HS-27A (cell line): ENCODE measurements at places on chromosomes 13 and 19.

GRCh38 chr13:112959701-112960542 lies 9.1 kb upstream of the MCF2L start:
- no peak for DNase-seq

DNA sequence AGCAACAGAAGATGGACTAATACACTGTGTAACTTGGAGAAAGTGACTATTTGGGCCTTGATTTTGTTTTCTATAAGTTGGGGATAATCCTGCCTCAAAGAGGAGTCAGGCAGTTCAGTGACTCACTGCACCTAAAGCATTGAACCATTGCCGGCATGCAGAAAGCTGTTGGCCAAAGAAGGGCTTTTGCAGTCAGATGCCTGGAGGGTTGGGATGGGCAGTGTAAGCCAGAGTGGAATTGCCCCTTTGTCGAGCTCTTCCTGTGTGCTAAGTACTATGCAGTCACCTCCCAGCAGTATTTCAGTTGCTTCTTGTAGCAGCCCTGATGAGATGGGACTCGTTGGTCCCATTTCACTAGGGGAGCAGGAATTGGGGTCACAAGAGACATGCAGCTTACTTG lies 11.1 kb downstream of the ZNF473 start:
- no peak for DNase-seq

DNA sequence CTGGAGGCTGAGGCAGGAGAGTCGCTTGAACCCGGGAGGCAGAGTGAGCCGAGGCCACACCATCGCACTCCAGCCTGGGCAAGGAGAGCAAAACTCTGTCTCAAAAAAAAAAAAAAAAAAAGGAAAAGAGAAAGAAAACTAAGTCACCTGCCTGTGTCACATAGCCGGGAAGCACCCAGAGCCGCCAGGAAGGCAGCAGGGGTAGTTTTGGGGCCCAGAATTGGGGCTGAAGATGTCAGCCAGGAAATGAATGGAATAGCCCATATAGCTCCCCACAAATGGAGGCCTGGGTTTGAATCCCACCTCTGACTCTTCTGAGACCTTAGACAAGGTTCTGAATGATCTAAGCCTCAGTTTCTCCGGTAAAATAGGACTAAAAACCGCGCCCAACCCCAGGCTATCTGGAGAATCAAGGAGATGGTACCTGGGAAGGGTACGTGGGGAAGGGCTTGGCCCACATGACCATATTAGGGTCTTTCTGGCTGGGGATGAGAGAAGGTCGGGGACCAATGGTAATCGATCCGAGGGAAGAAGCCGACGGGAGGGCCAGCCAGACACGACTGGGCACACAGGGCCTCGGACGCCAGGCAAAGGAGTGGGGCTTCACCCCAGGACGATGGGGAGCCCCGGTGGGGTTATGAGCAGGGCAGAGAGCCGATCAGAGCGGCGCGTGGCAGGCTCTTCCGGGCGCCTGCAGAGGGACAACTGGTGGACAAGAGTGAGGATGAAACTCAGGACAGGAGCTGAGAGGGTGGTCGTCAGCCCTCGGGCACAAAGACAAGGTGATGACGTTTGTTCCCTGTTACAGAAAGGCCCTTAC lies 14.4 kb downstream of the CCDC124 start:
- no peak for DNase-seq

DNA sequence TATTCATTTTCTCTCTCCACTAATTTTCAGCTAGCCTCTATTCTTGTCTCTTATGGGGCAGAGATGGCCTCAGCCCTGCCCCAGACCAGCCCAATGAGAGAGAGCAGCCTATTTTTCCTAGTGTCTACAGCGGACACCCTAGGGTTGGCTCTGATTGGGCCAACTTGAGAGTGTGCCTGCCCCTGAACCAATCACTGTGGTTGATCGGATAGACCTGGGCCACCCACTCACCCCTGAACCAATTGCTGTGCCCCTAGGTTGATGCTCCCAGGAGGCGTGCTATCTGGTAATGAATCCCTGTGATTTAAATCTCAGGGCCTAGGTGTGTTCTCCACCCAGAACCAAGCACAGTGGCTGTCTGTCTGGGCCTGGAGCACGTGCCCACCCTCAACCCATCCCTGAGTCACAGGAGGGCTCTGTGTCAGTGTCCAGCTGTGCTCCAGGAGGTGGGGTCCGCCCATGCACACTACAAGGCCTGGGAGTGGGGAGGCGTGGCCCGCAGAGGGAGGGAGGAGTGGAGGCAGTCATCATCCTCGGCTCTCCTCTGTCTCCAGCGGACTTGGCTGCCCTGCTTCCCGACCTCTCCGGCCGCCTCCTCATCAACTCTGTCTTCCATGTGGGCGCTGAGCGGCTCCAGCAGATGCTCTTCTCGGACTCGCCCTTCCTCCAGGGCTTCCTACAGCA lies 14.9 kb upstream of the SCN1B start:
- no peak for DNase-seq

GRCh38 chr19:13408889-13409518 lies 97.3 kb downstream of the CACNA1A start:
- no peak for DNase-seq

DNA sequence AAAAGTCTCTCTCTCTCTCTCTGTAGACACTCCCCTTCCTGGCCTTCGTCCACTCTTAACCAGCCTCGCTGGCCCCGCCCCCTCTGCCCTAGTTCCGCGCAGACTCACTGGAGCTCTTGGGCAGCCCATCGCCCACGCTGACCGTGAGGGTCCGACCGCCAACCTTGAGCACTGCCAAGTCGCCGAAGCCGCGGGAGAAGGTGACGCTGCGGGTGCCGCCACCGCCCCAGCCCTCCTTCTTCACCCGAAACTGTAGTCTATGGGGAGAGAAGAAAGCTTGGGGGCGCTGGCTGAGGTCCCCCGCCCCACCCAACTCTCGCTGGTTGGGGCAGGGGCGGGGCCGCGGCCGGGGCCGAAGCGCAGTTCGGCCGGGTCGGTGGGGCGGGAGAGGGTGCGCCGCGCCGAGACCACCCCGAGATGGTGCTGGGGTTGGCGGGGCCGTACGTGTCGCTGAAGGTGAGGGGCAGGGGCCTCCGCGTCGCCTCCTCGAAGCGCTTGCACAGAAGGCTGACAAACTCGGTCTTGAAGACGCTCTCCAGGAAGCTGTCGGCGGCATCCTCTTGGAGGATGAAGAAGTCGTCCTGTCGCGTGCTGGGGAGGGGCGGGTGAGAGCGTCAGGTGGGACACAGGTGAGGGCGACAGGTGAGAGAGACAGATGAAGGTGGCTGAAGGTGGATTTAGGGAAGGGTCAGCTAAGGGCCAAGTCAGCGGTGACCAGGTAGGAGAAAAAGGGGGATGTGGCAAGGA lies 12.6 kb upstream of the ZNF414 start:
- peak; percentile 46 for DNase-seq

- no peak for DNase-seq
Observed at GRCh38 chr19:1217366-1217765, 11.8 kb downstream of the STK11 start.

DNA sequence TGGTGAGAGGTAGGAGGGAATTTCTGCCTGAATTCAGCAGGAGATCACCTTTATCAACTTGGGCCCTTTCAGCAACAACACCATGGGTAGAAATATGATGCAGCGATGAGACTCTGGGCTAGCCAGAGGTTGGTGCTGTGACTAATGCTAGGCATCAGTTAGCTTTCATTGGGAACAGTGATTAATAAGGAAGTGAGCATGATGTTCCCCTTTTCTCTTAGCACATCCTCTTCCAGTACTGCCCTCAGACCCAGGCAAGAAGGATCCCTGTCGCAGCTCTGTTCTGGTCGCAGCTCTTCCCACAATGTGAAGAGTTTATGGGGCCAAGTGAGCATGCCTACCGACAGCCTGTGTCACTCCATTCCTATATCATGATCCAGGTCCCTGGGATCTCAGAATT lies 100.5 kb downstream of the FLT1 start:
- DNase-seq: no peak

GRCh38 chr19:8123683-8124082 lies 25.7 kb downstream of the FBN3 start:
- DNase-seq: no peak

DNA sequence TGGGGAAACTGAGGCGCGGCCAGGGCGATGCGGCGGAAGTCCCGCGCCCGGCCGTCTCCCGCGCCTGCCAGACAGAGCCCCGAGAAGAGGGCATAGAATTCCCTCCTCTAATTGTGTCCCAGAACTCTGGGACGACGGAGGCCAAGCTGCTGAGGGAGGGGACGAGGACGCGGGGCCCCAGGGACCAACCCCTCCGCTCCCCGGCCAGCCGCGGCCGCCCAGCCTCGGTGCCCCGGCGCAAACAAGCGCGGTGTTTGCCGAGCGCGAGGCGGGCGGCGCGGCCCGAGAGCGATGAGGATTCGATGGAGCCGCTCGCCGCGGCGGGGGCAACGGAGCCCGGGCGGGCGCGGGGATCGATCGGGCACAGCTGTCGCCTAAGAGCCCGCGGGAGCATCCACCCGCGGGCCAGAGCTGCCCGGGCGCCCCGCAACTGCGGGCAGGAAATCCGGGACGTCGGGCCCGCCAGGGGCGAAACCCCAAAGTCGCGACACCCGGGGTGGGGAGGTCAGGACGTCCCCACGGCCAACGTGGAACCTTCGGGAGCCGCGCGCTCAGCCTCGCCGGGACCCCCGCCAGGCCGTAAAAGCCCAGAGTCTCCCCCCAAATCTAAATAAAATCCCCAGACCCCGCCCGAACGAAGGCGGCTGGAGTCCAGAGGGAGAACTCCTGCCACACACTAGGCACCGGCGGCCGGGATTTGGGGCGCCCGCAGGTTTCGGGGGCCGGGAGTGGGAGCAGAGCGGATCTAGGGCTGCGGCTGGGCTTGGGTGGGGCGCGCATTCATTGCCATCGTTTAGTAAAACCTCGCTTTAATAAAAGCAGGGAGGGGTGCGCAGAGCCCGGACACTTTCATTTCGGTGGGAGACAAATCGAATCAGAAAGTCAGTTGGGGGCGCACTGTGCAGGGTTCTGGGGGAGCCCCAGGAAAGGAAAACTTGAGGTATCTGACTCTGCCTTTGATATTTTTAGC lies 3.6 kb upstream of the ONECUT3 start:
- no peak for DNase-seq

GRCh38 chr19:35525873-35526272 lies 2.2 kb downstream of the SBSN start:
- no peak for DNase-seq

DNA sequence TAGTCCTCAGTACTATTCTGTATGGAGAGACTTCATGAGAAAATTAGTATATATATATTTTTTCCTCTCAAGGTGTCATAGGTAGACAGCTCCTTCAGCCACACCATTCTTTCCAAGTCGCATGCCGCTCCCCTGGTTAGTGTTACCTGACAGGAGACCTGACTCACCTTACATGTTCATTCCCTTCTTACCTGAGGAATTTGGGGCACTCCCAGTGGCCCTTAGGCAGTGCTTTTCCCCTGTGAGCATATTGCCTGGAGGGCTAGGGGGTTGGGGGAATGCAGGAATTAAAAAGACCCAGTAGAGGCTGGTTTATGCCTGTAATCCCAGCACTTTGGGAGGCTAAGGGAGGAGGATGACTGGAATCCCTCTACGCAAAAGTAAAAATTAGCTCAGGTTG lies 9.0 kb upstream of the ACTN4 start:
- DNase-seq: no peak

- no peak for DNase-seq
Observed at GRCh38 chr13:44537248-44537647, 38.9 kb downstream of the TSC22D1 start.

DNA sequence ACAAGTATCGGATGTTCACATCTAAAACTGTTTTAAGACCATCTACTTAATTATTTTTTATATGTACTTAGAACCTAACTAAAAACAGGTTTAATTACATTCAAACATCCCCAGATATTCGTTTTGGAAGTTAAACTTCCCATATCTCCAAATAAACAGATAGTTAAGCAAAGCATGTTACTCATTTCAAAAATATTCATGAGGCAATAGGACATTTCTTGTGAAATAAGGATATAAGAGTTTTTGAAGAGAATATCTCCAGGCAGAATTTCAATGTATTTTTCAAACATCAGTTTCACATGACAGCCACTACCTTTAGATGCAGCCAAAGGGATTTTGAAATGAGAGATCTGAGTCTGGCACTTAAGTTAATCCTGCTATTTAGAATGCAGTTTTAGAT lies 697.5 kb downstream of the SLITRK1 start:
- no peak for DNase-seq

GRCh38 chr13:19382111-19382510 lies 179.2 kb downstream of the TPTE2 start:
- no peak for DNase-seq

DNA sequence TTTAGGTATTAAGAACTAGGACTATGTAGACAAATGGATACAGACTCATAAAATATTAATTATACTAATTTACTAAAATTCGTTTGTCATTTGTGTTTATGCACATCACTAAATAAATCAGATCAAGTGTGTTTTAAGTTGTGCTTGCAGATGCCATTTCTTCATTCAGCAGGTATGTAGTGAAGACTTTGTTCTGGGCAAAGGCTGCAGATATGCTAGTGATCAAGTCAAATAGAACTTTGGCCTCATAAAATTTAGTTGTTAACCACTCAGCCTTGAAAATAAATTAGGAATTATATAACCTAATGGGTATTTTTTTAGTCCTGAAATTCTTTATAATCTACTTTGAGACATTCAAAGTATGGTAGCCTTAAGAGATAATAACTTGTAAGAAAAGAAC lies 80.4 kb upstream of the TRPC4 start:
- DNase-seq: no peak

- DNase-seq: no peak
Observed at GRCh38 chr19:16496613-16496983, 404 bp downstream of the C19orf44 start.

- DNase-seq: no peak
Observed at GRCh38 chr13:84605927-84606326, 723.7 kb upstream of the SLITRK1 start.

GRCh38 chr13:37107456-37107855 lies 2.0 kb upstream of the CSNK1A1L start:
- DNase-seq: no peak

DNA sequence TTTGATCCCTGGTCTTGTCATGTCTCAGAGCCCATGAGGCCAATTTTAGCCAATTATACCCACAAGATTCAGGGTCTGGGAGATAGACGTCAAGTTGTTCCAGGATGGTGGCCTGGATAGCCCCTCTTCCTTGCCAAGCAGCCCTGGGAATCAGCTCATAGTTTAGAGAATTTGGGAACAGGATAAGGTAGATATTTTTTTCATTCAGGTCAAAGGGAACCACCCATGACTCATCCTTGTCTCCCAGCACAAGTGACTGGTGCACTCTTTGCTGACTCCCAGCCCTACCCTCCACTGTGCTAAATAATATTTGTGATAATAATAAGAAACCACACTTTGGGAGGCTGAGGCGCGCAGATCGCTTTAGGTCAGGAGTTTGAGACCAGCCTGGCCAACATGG lies 17.1 kb upstream of the S1PR4 start:
- no peak for DNase-seq

DNA sequence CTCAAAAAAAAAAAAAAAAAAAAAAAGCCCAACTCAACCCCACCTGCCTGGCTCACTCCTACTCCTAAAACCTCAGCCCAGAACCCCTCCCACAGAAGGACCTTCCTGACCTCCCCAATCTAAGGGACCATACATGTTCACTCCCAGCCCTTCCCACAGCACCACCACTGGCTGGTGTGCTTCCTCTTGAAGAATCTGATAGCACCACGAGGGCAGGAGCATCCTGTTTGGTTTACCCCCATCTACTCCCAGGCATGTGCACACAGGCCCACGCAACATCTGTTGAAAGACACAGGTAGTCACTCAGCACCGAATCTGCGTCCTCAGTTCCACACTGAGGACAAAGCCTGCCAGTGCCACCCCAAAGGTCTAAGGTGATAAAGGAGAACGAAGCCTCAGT lies 8.2 kb downstream of the LATS2 start:
- no peak for DNase-seq

- DNase-seq: no peak
Observed at GRCh38 chr13:27919659-27919933, 204 bp upstream of the PDX1 start.
